ENCODE measurements at places on chromosomes 3 and 15. TPM values are rescaled to one million over a fixed set of nuclear protein-coding genes. Genes with fewer than 3 reads are reported as not detected.

SLC6A20 gene
- total RNA-seq: 0.51 TPM

CHRNA7 gene
- 0.48 TPM for total RNA-seq

GRCh38 chr3:70096376-70097066 lies 97.0 kb downstream of the SAMMSON start:
- DNase-seq: no peak

FGF12 gene
- not detected for total RNA-seq

ECE2 gene
- not detected for total RNA-seq

OCA2 gene
- 0.04 TPM for total RNA-seq

DNA sequence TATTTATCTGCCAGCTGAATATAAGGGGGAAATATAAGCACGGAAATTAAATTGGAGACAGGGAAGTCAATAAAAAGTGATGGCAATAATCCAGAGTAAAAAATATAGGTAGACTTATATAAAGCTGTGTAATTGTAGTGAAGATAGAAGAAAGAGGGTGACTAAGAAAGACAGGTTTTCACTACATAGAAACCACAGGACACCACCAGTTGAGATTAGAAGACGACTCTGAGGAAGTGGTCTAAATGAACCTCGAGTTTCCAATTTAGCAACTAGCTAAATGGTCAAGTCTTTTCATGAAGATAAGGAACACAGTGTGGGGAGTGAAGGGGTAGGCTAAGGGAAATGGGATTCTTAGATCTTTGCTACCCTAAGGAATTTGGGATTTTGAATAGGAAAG lies 188.8 kb upstream of the ARL6 start:
- DNase-seq: no peak

GRCh38 chr3:4332111-4332510 lies 28.9 kb downstream of the SETMAR start:
- no peak for DNase-seq

DNA sequence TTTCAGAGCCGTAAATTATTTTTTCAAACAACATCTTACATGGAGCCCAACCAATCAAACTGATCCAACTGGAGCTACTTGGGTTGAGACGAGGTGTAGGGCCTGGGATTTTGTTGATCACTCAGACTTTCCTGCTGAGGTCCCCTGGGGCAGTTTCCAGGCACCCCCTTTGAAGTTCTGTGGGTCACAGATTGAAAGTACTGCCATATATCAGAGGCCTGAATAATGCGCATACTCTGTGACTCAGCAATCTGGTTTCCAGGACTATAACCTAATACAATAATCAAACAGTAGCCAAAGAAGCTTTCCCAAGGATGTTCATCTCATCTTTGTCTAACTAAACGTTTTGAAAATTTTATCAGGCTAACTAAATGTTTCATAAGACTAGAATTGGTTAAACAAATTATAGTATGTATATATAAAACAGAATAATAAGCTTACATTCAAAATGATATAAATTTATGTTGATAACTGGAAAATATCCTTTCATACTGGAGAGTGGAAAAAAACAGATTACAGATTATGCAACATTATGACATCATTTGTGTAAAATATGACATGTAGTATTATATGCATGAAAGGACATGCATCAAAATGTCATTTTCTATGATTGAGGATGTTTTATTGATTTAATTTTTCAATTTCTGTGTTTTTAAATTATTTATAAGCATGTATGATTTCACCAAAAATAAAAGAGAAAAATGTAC lies 617.1 kb downstream of the NTRK3 start:
- no peak for DNase-seq

DNA sequence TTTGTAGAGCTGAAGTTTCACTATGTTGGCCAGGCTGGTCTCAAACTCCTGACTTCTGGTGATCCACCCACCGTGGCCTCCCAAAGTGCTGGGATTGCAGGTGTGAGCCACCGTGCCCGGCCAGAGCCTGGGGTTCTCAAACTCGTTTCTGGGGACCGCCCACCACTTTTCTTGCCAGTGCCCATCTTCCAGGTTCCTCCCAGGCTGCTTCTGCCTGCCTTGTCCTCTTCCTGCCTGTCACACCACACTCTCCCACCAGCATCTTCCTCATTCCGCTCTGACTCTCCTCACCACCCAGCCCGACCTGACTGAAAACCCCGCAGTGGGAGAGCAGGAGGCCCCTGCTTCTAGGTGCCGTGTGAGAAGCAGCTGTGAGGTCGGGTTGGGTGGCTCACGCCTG lies 3.1 kb upstream of the DYNLT2B start:
- DNase-seq: no peak

CKMT1A gene
- 28.7 TPM for total RNA-seq

DNA sequence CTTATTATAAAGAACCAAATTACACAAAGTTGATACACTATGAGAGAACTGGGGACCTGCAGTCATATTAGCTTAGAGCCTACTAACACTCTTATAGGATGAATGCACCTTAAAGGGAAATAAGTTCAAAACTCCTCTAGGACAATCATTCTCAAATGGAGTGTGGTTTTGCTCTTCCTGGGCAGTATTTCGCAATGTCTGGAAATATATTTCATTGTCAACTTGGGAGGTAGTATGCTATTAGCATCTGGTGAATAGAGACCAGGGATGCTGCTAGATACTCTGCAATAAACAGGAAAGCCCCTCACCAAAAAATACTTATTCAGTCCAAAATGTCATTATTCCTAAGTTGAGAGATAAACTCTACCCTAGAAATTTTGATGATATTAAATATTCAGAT lies 451.4 kb upstream of the ARPP21 start:
- DNase-seq: no peak

ITIH1 gene
- not detected for total RNA-seq

VGLL3 gene
- 1.8 TPM for total RNA-seq

GRCh38 chr3:42101481-42101880 lies 10.3 kb downstream of the TRAK1 start:
- no peak for DNase-seq

GRCh38 chr15:97037080-97037479 lies 706.6 kb downstream of the NR2F2 start:
- no peak for DNase-seq

MTFMT gene
- total RNA-seq: 19.7 TPM

KLF13 gene
- 57.9 TPM for total RNA-seq

FBN1 gene
- 4.5 TPM for total RNA-seq

DNA sequence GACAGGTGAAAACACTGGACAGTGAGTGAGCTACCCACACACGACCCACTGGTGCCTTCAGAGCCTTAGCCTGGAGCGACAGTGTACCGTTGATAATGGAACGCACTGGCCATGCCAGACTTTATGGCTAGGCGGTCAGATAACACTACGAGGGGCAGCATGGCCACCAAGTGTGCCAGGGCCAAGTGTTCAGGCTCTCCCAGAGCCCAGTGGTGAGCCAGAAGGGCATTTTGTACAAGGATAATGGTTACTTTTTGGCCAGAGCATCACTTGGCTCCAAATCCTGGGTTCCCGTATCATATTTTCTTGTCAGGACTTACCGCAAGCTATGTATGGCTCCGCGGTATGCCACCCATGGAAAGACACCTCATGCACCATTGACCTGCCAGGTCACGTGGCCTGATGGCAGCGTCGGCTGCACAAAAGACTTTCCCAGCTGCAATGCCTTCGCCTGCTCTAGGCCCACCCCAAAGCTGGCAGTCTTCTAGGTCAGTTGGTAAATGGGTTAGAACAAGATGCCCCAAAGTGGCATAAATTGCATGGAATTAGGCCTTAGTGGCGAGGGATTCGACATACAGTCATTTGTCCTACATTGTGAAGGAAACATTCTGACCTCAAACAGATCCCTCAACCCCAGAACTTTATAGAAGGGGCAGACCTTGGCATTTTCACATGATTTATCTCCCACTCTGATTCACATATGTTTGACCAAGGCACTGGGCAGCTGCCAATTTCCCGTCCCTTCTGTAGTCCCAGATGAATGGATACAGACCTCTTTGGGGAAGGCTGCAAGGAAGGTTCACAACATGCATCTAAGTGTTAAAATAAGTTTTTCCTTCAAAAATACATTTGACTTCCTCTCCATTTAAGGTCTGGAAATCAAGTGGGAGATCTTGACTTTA lies 12.2 kb upstream of the SLC28A1 start:
- no peak for DNase-seq

ANP32A gene
- 145 TPM for total RNA-seq

KNG1 gene
- total RNA-seq: not detected

GRCh38 chr3:175433026-175433674 lies 574.0 kb downstream of the NAALADL2 start:
- DNase-seq: no peak

GADL1 gene
- not detected for total RNA-seq

GRCh38 chr3:115784739-115785536 lies 161.6 kb downstream of the GAP43 start:
- DNase-seq: peak; percentile 93

DNA sequence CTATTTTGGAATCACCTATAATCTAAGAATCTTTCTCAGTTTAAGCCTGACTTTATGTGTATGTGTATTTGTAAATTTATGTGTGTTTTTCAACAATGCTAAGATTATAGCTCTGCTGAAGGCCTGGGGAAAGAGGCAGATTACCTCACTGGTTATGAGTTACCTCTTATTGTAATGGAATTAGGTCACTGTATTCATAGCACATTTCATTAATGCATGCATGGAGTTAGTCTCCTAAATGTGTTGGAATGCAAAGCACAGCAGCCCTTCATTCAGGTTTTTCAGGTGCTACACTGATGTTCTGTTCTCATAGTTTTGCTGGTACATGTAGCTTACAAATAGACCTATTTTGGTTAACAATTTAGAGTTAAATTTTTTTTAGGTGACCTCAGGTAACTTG lies 9.5 kb downstream of the GPR87 start:
- DNase-seq: peak; percentile 74

GRCh38 chr15:48292458-48292857 lies 38.8 kb upstream of the DUT start:
- DNase-seq: no peak

ISL2 gene
- 0.27 TPM for total RNA-seq

DNA sequence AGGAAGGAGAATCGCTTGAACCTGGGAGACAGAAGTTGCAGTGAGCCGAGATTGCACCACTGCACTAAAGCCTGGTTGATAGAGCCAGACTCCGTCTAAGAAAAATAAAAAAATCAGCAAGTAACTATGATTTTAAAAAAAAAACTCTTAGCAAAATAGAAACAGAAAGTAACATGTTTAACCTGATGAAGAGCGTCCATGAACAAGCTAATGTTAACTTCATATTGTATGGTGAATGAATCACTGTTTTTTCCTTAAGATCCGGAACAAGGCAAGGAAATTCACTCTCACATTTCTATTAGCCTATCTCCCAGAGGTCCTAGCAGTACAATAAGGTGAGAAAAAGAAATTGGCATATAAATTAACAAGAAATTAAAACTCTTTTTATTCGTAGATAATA lies 69.0 kb downstream of the RFX7 start:
- no peak for DNase-seq

DNA sequence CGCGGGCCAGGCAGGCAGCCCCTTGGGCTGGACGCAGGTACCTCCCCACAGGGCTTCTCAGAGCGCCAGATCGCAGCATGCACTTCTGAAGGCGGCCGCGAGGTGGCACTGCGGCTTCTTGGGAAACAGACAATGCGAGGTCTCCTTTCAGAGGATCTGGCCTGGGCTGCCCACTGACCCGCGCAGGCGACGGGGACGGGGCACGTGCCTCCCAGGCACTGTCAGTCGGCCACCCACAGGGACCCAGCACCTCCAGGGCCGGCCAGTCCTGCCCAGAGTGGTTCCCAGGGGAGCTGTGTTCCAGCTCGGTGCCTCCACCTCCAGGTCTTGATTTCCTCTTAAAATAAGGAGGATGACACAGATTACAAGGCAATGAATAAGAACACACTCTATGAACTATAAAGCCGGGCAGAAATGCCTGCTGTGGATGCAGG lies 24.4 kb upstream of the TXNRD3 start:
- peak; percentile 46 for DNase-seq

PEX5L gene
- total RNA-seq: 1.1 TPM

DNA sequence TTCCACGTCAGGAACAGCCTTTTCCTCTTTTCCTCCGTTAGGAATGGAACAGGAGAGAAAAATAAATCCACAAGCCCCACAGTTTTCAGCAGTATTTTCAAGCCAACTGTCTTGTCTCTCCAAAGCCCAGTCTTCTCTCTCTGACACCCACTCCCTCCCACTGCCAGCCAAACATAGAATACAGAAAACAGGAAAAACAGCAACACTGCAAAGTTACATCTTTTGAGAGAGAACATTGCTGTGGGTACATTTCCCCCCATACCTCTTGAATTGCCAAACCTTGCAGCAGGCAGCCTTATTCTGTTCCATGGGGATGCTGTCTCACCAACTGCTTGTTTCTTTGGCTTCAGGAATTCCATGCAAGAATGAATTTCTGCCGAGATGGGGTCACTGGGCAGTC lies 355.7 kb upstream of the UMPS start:
- DNase-seq: no peak

DNA sequence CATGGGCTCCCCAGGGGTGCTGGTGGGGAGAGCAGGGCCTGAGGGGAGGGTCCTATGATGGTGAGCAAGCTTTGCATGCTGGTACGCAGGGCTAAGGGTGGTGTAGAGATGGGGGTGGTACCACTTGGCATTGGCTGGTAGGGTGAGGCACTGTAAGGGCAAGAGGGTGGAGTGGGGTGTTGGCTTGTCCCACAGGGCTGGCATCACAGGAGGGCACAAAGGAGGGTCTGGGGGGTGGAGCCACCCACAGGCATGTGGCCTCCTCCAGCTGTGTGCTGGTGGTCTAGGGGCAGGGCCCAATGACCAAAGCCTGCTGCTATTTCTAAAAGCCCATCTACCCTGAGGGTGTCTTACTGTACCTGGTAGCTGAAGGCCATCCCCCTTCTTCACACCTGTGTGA lies 65.2 kb upstream of the SEC13 start:
- no peak for DNase-seq

- no peak for DNase-seq
These were observed 315.8 kb upstream of the CDIN1 start for GRCh38 chr15:36263666-36264065.

GRCh38 chr3:35320646-35321407 lies 318.5 kb upstream of the ARPP21 start:
- no peak for DNase-seq

DNA sequence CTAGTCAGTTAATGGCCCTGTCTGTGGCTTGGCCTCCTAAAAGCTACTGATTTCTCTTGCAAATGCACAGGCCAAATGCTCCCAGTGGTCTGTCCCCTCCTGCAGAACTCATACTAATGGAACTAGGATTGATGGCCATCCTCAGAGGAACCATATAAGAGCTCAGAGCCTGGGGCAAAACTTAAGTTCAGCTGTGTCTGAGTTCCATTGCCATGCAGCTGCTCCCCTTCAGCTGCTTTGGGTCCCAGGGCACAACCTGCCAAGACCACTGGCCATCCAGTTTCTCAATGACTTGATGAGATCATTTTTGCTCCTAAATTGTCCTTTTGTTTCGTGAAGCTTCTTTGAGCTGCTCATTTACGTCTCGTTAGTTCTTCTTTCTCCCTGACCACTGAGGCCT lies 529.5 kb upstream of the TBL1XR1 start:
- no peak for DNase-seq

DNA sequence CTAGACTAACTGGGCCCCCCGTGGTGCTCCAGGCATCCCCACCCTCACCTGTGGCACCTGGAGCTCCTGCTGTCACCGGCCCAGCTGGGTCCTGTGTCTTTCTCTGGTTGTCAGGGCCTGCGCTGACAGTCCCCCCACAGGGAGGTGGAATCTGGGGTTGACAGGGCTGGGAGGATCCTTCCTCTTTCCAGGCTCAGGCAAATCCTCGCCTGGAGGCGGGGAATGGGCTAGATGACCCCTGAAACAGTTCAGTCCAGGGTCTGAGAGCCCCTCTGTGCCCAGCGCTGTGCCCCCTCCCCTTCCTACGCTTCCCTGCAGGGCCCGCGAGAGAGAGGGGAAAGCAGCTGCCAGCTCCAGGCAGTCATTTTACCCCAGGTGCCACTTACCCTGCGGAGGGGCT lies 50.1 kb upstream of the MCF2L2 start:
- DNase-seq: no peak

- no peak for DNase-seq
These were observed 165.0 kb upstream of the SUCLG2 start for GRCh38 chr3:67819447-67819846.
